ENCODE measurements at places on chromosomes 12 and 14.

- DNase-seq, result no peak
Measured at GRCh38 chr14:106083082-106083481, 556.7 kb downstream of the TMEM121 start.

- no peak for DNase-seq
Measured at GRCh38 chr12:105982022-105982421, 156.7 kb downstream of the NUAK1 start.

DNA sequence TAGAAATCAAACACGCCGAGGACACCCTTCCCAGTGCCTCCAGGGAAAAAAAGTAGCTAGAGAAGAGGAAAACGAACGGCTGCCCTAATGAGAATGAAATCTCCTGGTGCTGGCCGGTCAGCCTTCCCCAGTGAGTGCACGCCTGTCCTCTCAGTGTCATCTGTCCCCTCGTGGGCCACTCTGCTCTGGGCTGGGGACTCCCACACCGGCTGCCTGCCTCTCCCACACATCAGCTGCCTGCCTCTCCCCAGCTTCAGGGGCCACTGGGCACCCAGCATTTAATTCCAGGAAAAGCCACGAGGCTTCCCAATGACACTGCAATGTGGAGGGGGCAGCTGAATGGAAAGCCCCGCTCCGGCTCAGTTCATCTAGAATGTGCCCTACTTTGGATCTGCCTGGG is 59.0 kb downstream of the CCDC85C start:
- no peak for DNase-seq

DNA sequence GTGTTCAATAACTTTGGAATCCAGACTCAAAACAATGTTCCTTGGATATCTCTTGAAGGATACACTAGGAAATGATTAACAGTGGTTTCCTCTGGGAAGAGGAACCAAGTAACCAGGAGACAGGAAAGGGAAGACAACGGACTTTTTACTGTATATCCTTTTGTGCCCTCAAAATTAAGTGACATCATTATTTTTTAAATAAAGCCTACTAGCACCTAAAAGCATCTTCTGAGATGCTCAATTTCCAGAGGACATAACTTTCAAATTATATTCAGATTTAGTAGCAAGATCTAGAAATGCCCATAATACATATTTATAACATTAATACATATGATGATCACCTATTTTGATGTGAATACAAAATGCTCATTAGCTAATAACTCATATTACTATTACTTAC is 6.5 kb downstream of the HECTD1 start:
- DNase-seq, result no peak

- no peak for DNase-seq
Measured at GRCh38 chr12:65477721-65478120, 199.2 kb downstream of the MSRB3 start.

- DNase-seq, result no peak
Measured at GRCh38 chr14:67371247-67372148, 11.4 kb downstream of the EIF2S1 start.

GRCh38 chr12:52757449-52758176 is 19.5 kb downstream of the KRT76 start:
- DNase-seq, result no peak
